AG09309 (cell line): ENCODE measurements at places on chromosomes 5 and 9.

DNA sequence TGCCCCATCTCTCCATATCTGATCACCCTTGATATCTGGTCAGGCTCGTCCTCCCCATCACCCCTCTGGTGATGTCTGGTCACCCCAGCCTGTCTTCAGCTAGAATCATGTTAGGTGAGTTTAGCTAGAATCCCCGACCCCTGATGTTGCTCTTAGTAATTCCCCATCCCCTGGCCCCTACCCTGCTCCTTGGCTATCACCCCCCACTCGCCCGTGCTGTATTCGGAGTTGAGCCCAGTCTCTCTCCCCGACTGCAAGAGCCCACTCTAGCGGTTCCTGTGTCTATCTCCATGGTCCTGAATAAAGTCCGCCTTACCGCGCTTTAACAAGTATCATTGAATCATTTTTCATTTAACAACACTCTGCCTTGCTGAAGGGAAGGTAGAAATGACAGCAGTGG, 33.7 kb downstream of the ADAMTS2 start:
- no peak for DNase-seq

DNA sequence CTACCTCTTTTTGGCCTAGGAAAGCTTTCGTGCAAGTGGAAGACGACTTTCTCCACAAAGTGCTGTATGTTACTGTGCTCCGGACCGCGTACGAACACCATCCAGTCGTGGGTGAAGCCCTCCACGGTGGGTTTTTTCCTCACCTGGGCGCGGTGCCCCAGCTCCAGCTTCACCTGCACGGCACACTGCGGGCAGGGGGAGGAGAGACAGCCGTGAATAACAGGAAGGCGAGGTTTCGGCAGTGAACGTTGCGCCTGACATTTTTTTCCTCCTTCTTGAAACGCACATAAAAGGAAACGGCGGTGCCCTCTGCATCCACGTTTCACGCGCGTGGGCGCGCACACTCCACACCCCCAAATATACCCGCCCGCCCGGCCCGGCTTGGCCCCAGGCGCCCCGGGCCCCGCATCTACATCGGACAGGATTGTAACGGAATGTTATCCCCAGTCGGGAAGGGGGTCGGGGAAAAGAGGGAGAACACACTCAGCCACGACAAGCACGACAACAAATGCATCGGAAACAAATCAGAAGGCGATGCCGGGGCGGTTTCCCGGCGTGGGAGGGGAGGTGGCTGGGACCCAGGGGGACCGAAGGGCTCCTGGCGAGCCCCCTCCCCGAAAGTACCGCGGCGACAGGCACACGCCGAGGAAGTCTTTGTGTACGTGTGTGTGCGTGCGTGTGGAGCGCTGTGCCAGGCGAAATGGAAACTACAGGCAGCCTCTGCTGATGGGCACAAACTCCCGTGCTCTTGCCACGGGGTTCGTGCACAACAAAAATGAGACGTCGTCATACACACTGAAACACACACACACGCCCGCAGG, 1.4 kb downstream of the MLLT3 start:
- DNase-seq = no peak

- no peak for DNase-seq
Observed at GRCh38 chr5:73274881-73275663, 102.1 kb downstream of the TMEM174 start.

DNA sequence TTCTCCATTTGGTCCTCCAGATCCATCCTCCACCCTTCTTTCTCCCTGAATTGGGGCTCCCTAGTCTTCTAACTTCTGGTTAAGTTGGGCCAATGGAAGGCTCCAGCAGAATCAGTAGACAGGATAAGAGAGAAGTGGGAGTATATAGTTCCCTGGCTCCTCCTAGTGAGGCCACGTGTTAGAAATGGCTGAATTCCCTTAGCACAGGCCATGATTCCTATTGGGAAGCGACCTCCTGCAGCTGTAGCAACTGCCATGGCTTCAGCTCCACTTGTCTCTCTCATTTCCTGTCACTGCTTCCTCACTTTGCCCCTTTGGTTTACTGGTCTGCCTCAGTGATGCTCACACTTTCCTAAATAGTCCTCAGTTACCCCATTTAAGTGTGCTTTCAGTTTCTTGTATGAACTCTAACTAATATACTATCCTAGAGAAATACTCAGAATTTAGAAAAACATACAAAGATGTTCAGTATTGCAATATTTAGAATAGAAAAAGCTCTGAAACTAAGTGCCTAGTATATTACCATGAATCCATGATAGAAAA, 104.8 kb upstream of the SMARCA2 start:
- DNase-seq = no peak

- no peak for DNase-seq
Observed at GRCh38 chr9:99964336-99964735, 57.9 kb downstream of the STX17 start.

DNA sequence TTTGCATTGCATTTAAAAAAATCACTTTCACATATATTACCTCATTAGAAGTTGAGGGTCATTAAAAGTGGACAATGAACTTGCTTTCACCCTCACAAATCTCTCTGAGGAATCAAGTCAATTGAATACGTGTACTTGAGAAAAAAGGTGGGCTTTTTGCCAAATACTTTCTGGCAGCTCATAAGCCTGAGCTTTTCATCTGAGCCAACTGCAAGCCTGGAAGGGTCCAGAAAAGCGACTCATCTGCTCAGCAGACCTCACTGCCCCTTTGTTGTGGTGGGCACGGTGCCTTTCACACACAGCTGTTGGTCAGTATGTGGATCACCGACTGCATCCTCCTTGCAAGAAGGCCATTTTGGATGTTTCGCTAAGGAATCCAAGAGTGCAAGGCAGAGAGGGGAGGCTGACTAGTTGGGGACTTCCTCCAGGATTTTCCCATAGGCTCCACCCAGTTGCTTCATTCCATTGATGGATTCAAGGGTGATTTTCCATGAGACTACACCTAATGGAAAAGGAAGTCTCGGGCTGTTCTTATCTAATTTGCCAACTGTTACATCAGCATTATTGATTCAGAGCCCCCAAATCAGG, 564.7 kb downstream of the PDE4D start:
- DNase-seq = no peak

GRCh38 chr5:38776149-38776896, 69.5 kb upstream of the OSMR start:
- DNase-seq = no peak

GRCh38 chr5:107282061-107282460, 388.7 kb downstream of the EFNA5 start:
- no peak for DNase-seq

DNA sequence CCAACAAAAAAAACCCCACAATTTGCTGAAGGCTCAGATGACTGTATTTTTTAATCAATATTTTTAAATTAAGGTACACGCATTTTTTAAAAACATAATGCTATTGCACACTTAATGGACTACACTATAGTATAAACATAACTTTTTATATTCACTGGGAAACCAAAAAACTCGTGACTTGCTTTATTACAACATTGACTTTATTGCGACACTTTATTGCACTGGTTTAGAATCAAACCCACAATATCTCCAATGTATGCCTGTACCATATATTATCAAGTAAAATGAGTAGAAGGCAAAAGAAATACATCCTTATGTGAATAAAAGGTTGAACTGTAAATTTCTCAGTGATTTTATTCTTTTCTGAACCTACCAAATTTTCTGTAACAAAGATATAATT, 53.7 kb downstream of the RICTOR start:
- no peak for DNase-seq

DNA sequence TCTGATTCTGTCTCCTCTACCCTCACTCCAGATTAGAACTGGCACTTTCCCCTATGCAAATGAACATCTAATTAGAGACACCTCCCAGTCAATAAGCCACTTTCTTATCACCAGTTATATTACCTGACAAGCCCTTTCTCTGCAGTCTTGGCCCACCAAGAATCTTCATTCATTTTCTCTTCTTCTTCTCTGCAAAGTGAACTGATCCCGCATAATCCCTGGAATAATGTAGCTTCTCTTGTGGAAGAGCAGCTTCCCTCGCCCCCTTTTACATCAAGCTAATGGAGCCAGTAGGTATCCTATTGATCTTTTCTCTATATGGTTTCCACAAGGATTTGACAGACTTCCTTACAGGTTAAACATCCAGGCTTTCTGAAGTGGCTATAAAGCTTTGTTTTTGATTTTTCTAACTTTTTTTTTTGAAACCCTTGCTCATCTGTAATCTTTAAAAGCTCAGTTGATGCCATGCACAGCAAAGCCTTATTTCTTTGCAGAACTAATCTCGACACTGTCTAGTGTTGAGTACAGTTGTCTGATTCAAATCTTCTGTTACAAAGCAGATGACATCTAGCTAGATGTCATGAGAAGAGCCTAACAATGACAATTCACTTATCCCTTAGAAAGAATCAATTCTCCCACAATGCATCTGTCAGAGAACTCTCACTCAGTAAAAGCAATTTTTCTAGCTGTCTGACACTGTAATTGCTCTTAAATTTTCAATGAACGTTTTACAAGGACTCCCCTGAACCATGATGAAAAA, 281.4 kb downstream of the ISL1 start:
- DNase-seq = no peak

GRCh38 chr9:106783121-106783520, 79.8 kb upstream of the ZNF462 start:
- no peak for DNase-seq

DNA sequence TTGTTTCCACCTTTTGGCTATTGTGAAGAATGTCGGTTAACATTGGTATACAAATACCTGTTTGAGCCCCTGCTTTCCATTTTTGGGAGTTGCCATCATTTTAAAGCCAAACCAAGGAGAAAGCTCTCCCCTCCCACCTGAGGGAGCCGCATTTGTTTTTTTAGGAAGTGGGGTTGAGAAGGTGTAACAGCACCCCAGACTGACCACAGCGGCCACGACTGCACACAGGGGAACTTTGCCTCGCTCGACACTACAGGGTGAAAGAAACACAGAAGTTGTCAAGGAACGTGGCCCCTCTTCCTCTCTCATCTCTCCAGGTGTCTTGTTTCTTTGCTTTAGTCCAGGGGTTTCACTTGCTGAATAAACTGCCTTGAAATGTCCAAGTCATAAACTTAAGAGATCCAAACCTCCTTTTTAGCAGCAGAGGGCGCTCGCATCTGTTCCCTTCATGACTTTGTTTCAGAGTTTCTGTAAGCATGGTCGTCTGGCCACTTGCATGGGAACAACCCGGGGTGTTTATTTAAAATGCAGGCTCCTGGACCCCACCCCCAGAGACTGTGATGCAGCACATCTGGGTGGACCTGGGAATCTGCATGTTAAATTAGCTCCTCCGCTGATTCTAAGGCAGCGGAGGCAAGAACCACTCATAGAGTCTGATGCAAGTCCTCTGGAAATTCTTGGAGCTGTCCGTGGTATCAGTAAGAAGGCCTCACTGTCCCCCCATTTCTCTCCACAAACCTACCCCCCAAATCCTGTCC, 2.1 kb upstream of the TTLL11 start:
- DNase-seq = no peak

DNA sequence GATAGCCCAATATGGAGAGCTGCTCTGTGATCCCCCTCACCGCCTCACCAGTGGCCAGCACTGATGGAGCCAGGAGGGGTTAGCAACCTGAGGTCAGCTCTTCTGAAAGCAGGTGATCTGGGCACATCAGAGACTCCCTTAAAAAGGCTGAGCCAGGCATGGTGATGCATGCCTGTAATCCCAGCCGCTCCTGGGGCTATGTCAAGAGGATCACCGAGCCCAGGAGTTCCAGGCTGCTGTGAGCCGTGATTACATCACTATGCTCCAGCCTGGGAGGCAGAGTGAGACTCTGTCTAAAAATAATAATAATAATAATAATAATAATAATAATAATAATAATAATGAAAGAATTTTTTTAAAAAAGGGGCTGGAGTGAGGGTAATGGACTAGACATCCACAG, 66.6 kb upstream of the HRH2 start:
- DNase-seq = no peak

- no peak for DNase-seq
Observed at GRCh38 chr9:127143920-127144465, 21.6 kb upstream of the ANGPTL2 start.

DNA sequence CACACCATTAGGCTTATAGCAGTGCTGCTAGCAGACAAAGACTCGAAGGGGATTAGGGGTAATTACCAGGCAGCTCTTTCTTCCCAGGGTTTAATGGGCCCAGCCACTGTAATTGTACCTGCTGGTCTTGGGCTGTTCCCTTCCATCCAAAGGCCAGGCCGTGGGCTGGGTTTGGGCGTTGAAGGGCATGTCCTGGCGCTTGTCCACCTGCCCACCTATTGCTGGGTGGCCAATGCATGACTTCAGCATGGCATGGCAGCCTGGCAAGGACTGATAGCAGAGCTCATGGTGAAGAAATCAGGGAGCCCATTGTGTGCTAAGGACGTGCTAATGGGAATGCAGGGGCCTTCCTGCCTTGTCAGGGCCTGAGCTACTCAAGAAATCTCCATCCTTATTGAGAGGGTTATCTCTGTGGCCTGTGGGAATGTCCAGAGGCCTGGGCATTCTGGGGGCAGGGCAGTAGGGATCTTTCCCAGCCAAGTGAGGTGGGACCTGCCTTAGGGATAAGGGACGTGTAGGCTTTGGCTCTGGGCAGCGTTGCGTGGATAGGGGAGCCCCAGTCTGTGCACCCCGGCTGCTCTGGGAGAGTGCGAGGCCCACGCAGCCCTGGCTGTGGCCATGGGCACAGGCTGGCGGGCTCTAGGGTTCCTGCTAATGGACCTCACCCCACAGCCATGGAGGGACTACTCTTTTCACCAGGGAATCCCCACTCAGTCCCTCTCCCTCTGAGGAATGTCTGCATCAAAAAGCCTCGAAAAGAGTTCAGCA, 116.1 kb upstream of the PITX1 start:
- no peak for DNase-seq
